ENCODE measurements at places on chromosomes 2 and 18.

- no peak for DNase-seq
These were observed 83.9 kb downstream of the PTH2R start for GRCh38 chr2:208490492-208490891.

GRCh38 chr2:100073110-100073509 is 69.3 kb downstream of the AFF3 start:
- DNase-seq, result no peak

GRCh38 chr2:70132244-70133126 is 45.2 kb downstream of the PCBP1 start:
- no peak for DNase-seq

DNA sequence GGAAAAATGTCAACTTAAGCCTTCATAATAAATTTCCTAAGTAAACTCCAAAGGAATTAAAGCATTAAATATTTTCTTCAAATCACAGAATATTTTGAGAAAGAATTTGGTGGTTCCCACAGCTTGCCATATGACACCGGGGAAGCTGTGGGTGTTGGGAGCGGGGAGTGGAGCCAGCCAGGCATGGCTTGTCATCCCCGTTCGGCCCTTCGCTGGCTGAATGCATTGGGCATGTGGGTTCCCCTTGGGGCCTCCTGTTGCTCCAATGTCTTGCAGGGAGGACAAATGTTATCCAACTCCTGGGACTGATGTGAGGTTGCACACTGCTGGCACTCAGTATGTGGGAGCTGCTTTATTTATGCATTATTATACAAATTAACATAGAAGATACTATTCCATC is 18.6 kb downstream of the NGEF start:
- DNase-seq, result no peak

DNA sequence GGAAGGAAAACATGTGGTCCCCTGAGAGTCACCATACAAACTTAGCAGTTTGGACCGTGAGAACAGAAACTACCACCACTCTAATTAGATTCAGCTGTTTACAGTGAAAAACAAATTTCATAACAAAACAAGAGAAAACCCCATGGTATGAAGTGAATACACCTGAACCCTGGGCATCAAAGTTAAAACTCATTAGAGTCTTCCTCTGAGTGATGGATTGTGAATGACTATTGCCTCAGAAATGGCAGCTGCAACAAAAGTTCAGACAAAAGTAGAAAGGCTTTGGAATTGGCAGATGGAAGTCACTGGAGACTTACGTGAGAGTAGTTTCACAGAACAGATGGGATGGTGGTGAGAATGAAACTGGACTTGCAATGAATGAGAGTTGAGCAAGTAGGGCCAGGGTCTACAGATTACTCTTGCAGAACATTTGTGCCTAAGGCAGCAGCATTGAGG is 98.0 kb downstream of the AAK1 start:
- DNase-seq, result no peak

DNA sequence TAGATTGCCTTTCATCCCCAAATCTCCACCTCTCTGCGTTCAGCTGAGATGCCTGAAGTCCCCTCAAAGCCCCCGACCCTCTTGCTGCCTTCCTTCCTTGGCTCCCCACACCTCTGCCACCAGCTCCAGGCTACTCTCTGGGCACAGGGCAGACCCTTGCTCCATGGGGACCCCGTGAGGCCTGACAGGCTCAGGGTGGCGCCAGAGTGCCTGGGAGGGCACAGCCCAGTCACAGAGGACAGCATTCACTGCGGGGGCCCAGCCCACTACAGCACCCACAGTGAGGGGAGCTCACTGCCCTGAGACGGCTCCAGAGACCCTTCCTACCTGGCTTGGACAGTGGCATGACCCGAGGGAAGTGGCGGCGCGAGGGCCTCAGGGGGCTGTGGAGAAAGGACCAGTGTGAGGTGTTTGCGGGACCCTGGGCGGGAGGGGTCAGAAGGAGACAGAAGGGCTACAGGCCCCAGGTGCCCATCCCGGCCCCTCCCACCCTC is 51.0 kb downstream of the AQP12A start:
- no peak for DNase-seq

- DNase-seq, result no peak
These were observed 342.4 kb upstream of the ETAA1 start for GRCh38 chr2:67054728-67055127.

DNA sequence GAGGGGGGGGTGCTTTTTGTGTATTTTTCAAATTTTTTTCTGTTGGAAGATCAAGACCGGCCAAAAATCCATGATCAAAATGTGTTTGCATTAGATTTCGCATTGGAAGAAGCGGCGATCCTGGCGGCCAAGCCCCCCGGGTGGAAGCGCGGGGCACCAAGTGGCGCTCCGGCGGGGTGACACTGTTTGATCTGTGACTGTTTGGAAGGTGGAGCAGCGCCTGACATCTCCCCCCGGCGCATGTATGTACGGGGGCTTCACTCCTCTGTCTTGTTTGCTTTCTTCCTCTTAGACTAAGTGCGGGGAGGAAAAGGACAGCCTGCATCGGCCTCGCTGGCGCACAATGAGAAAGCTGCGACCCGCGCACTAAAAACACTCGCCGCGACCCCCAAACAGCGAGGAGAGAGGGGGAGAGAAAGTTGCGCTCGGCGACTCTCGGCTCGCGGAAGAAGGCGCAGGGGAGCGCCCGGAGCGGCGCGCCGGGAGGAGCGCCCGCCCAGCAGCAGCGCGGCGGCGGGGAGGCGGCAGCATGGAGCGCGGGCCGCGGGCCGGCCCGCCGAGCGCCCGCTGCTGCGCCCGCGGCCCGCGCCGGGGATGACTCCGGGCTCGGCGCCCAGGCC is 515 bp downstream of the TSHZ1 start:
- DNase-seq, result no peak

- DNase-seq, result no peak
These were observed 115.5 kb downstream of the TWIST2 start for GRCh38 chr2:238963161-238963970.

- DNase-seq, result no peak
These were observed 89.0 kb downstream of the TMEM247 start for GRCh38 chr2:46568212-46569009.

DNA sequence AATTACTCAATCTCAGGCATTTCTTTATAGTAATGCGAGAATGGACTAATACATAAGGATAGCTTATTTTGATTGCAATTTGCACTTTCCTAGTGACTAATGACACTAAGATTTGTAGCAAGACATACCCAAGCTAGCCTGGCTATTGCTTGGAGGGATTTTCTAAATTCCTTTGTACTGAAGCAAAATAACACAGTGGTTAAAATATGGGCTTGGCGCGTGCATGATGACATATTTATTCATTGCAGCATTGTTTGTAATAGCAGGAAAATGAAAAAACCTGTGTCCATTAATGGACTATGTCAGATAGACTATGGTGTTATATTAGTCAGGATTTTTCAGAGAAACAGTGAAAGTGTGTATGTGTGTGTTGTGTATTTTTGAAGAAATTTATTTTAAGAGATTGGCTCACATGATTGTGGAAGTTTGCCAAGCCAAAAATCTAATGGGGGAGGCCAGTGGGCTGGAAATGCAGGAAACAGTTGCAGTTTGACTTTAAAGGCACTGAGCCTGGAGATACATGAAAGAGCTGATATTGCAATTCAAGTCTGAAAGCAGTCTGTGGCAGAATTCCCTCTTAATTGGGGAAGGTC is 16.7 kb upstream of the LAPTM4A start:
- no peak for DNase-seq

GRCh38 chr2:98442488-98442887 is 2.2 kb upstream of the INPP4A start:
- DNase-seq, result no peak

GRCh38 chr2:12320027-12320734 is 396.6 kb upstream of the TRIB2 start:
- no peak for DNase-seq

DNA sequence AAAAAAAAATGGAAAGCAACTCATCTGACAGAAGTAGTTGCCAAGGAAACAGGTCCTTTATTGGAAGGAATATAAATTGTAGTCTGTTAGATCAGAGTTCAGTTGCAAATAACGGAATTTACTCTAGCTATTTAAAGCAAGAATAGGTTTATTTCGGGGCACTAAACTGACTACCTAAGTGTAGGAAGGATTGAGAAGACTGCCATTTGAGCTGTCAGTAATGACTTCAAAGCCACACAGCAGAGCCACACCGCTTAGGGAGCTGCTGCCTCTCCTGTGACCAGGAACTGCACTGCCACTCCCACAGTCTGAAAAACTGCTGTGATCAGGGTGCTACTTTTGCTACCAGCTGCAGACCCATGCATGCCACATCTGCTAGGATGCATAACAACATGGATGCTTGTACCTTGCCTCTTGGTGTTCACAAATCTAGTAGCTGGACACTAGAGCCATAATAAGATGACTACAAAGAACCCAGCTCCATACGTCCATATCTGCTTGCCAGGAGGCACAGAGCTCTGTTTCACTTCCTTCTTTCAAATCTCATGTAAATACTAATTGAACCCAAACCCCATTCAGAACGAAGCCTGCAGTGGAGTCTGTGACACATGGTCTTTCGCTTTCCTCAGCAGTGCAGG is 2.2 kb downstream of the DSG2 start:
- DNase-seq, result no peak

DNA sequence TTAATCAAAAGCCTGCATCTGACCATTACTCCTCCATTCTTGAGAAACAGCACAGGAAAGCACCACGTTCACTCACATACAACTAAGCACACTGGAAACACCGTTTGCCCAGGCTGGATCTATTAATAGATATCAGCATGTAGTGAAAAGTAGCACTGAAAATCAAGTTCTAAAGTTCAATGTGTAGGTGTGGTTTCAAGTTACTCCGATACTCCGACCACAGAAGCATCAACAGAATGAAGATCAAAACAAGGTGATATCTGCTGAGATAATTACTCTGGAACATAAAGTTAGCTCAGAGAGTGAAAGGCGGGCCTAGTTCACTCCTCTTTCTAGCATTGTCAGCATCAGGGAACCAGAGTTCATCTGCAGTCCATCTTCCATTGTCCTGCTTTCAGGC is 1367.4 kb upstream of the ACVR2A start:
- DNase-seq, result no peak

DNA sequence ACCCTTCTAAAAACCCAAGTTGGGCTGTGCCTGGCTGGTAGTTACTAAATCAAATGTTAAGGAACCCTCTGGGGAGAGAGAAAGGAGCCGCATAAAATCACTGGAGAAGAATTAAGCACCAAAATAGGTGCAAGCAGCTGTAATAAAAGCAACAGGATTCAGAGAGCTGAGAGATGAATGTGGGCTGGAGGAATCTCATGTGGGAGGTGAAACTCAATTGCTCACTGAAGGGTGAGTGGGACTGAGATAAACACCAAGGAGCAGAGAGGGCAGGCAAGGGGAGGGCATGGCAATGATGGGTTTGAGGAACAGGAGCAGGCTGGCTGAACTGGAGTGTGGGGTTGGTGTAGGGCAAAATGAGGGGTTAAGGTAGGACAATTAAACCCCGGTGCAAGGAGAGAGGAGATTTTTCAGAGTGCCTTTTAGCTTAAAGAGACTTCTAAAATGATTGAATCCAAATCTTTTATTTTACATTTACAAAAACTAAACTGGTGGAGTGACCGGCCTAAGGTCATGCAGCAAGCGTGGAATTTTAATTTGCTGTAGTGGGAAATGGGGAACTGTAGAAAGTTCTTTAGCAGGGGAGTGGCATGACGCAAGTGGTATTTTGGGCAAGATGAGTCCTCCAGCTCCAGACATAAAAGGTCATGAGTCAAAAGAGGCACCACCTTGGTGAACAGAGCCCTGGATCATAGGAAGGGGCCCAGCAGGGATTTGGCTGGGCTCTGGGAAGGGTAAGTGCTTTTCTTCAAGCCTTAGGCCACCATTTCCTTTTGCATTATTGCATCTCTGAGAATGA is 10.5 kb downstream of the PLB1 start:
- DNase-seq, result no peak

DNA sequence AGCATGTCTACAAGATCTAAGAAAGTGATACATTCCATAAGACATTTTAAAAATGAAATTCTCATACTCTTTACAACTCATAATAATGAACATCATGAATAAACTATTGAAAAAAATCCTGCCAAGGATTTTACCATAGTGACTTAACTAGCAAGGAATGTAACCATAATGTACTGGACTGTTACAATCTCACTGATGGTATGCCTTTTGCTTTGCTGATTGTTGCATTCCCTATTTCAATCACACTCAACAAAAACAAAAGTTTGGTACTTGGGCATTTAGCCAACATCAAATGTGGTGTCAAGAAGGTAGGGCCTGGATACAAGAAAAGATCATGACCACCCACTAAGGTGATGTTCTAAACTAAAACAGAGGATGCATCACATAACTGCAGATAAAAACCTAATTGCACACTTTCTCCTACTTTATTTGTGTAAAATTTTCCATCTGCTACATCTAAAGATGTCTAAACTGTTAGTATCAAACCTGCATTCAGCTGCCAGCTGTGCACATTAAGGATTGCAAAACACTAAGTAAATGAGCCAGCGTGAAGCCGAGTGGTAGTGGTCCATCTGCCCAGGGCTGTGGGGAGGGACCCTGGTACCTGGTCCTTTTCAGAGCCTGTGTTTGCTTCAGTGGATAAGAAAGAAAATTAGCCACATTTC is 564.4 kb downstream of the ZEB2 start:
- no peak for DNase-seq

DNA sequence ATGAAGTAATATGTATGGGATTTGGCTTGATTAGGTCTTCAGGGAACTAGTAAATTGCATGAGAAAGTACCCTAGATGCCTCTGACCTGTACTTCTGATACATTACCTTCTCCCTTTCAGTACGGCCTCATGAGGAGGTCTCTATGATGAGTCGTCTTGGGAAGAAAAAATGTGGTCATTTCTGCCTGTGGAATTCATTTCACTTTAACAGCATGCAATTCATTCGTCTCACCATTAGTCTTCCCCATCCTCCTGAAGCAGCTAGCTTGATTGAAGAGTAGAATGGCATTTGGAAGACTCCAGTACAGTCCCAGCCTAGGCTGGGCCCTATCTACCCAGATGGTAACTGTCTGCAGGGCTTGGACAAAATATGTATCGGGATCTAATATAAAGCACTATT is 52.2 kb downstream of the TMX3 start:
- DNase-seq, result no peak

- DNase-seq, result no peak
These were observed 14.8 kb downstream of the TIMM21 start for GRCh38 chr18:74163019-74163660.

DNA sequence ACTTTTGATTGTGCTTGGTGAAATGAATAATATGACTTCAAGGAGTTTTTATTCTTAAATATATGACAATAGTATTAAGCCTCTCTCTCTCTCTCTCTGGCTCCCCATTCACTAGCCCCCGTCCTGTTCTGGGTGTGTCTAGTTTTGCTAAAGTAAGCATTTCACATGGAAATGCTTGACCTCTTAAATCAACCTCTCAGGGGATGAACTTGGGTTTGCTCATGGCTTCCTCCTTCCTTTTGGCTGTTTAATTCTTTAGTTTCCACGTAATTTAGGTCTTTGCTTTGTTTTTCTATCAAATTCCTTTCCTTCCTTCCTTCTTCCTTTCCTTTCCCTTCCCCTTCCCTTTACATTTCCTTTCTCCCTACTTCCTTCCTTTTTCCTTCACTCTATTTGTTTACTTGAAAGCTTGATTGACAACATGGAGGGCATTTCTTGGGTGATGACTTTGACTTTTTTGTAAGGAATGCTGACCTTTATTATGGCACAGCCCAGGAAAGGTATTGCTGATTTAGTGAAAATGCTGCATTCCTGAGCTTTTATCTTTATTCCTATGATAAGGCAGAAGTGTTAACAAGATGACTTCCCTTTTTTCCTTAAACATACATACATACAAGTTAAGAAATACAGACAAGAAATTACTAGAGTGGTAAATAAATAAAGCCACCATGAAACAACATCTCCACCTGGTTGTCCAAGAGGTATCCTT is 3.6 kb downstream of the DPP4 start:
- DNase-seq, result no peak
